ENCODE measurements at places on chromosomes 5 and 9.
A peak's percentile ranks its signal among the peaks of the same experiment; 100 is the strongest.

DNA sequence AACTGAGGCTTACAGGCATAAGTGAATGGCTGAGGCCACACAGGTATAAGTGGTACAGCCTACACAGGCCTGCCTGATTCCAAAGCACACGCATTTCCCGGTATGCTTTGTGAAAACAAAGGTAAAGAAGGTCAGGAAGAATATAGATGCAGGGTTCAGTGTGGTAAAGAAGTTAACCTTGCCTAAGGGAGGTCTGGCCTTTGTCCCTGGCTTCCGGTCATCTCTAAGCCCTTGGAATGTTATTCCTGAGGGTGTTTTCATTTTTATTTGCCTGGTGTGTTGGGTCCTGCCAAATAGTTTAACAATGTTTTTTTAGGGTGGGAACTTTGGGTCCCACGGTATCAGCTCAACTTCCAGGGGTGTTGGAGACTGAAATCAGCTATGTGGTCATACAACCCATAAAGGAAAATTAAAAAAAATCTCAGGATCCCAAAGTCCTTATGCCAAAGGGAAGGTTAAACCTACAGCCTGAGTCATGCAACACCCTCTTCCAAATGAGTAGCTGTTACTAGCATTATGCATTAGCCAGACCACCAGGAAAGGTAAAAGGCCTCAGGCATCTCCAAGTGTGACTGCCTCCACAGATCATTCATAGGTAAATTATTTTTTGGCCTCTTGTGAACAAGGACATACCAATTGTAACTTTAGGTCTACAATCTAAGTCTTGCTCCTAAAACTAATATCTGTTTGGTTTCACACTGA is 124.6 kb downstream of the ATP10B start:
- no peak for DNase-seq

GRCh38 chr5:63205976-63206375 is 627.4 kb downstream of the LRRC70 start:
- no peak for DNase-seq

DNA sequence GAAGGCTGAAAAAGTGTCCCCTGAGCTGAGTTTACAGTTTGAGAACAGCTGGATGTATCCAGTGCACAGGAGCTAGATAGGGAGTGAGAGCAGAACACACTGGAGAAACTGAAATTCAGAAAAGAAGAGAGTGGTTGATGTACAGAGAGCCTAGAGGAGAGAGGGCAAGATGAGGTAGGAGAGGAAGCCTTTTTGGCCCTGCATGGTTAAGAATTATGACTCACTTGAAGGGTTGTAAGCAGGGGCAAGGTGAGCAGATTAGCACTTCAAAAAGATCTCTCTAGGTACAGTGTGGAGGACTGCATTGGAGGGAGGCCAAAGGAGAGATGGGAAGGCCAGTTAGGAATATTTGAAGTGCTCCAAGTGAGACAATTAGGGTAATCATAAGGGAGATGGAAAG is 25.2 kb downstream of the MCC start:
- no peak for DNase-seq

GRCh38 chr5:159545156-159545555 is 214.9 kb upstream of the IL12B start:
- DNase-seq = no peak

DNA sequence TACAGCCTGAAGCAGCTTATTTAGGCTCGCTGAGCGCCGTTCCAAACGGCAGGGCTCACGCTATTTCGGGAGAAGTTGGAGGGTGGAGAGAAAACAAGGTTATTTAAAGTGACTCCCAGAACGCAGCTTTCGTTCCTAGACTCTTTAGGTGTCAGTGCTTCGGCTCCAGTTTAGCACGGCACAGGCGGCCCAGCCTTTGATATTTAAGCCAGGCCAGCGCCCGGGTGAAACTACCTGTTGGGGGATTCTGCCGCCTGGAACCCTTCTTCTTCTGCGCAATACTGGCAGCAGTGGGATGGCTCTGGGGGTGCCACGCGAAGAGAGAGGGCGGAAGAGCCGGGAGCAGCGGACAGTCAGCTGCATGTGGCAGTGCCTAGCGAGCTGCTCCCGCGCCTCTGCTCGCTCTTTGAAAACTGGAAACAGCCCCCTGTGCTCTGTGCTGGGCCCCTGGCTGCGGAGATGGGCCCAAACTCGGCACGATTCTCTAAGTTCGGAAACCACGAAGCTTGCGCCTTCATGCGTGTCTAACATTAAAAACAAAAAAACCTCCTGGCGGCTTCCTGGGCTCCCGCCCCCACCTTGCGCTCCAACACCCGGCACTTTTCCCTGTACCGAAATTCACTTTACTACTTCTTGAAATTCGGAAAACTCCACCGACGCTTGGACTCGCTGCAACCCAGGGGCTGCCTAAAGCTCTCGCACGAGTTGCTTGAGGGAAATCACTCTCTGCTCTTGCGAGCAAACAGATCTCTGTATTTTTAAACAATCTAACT is 34.6 kb upstream of the NFIB start:
- DNase-seq = peak; percentile 59
